ENCODE measurements at places on chromosomes 2 and 18.
A peak's percentile ranks its signal among the peaks of the same experiment; 100 is the strongest.

DNA sequence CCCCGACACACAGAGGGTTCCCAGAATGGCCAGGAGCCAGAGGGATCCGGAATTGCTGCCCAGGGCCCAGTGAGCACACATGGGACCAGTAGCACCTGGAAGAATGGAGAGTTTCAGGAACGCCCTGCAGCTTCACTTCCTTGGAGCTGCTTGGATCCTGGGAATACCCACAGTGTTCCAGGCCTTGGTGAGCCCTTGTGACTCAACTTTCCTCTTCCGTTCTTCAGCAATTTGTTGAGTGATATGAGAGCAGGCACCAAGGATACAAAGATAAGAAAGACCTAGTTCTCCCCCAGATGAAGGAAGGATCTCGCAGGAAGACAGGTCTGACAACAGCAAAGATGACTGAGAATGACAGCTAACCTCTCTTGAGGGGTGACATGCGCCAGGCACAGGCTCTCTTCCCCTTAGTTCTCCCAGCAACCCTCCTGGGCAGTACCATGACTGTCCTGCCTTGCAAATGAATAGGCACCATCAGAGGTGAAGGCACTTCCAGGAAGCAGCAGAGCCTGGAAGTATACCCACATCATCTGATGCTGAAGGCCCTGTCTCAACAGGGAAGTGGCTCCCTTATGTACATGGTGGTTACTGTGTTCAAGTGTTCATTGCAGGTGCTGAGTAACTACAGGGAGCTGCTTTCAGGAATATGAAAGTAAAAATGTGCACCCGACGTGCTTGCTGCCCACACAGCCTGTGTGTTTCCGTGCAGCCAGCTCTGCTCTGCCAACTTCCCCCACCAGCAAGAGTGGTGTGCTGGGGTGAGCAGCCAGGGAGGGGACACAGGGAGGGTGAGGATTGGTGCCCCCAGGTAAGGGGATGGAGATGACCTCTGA, 116.2 kb downstream of the STPG4 start:
- DNase-seq, result no peak

- no peak for DNase-seq
Observed at GRCh38 chr2:29397713-29398112, 282.5 kb downstream of the CLIP4 start.

DNA sequence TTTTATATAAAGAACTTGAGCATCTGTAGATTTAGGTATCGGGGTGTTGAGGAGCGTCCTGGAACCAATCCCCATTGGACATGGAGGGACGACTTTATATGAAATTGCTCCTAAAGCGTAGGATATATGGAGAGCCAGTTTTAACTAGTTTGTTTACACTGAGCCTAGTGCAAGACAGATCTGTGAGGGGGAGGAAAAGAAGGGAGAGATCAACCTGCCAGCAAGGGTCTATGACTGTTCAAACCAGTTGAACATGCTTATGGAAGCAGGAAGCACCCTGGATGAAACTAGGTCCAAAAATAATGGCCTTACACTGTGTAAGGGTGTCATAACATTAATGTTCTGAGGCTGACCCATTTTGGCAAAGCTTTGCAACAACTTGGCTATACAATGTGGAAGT, 34.0 kb upstream of the SLC40A1 start:
- DNase-seq, result no peak

DNA sequence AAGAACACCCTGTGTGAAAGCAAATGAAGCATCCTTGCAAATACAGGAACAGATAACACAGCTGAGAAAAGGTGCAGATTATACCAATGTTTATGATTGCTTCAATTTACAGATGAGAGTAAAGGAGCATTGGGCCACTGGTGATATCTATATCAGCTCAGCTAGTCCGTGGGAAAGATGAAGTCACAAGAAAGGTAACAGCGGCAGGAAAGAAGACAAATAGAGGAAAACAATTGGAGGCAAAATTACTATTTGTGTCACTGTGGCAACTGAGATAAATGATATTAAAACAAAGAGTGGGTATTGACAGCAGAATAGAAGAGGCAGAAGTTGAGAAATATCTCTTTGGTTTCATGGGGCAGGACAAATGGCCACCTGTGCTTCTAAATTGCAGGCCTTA, 121.2 kb upstream of the CAVIN2 start:
- DNase-seq, result no peak

- no peak for DNase-seq
Observed at GRCh38 chr2:143075711-143076110, 53.5 kb upstream of the ARHGAP15 start.

DNA sequence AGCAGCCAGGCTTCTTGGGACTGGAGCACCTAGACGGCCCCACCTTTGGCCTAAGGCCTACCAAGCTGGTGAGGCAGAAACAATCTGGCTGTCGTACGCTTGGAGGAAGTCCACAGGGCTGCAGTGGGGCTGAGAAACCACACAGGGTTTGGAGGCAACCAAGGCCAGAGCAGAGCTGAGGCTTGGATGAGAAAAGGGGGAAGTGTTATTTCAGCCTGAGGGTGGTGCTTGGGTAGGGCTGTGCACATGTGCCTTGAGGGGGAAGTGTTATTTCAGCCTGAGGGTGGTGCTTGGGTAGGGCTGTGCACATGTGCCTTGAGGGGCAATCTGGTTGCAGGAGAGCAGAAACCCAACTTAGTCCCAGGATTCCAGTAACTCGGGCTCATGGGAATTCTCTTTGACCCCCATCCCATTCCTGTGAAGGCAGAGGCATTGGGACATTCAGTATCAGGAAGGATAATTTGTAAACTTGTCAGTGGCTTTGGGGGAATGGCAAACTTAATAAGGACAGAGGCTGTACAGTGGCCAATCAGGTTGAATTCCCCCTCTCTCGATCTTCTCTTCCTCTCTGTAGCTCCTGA, 971 bp upstream of the FBXO41 start:
- no peak for DNase-seq

GRCh38 chr18:48693625-48694262, 154.9 kb downstream of the CTIF start:
- DNase-seq, result no peak

- peak; percentile 13 for DNase-seq
Observed at GRCh38 chr2:134375935-134376334, 122.1 kb downstream of the MGAT5 start.

DNA sequence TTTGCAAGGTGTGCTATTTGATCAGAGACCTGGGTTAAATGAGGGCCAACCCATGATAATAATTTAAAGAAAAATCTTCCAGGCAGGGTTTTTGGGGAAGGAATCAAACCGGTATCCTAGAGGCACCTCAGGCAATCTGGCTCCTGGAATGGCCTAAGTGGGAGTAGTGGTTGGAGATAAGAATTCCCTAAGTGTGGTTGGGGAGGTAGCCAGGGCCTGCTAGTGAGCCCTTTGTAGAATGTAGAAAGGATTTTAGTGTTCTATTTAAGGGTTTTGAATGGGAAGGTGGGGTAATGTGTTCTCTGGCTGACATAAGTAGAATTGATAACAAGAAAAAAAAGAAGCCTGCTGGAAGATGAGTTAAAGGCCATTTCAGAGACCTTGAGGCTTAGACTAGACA, 422.2 kb downstream of the XIRP2 start:
- DNase-seq, result no peak

GRCh38 chr2:121284463-121285449, at the start of gene TFCP2L1:
TFCP2L1 (minus strand) TSS chr2:121285202; CDS start chr2:121285109, 93 bp downstream.
- peak; percentile 68 for DNase-seq

- DNase-seq, result no peak
Observed at GRCh38 chr18:56351911-56352500, 286.4 kb downstream of the TXNL1 start.

- DNase-seq, result no peak
Observed at GRCh38 chr2:165417009-165417408, 52.5 kb upstream of the CSRNP3 start.

DNA sequence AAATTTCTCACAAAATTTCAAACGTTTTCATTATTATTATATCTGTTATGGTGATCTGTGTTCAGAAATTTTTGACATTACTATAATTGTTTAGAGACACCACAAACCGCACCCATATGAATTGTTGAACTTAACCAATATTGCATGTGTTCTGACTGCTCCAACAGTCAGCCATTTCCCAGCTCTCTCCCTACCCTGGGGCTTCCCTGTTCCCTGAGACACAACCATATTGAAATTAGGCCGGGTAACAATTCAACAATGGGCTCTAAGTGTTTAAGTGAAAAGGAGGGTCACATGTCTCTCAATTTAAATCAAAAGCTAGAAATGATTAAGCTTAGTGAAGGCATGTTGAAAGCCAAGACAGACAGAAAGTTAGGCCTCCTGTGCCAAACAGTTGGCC, 424.0 kb downstream of the DSC3 start:
- no peak for DNase-seq

GRCh38 chr2:68196120-68196716, 38.5 kb downstream of the PNO1 start:
- peak; percentile 17 for DNase-seq

GRCh38 chr2:36356990-36357846, 1.6 kb downstream of the CRIM1 start:
- DNase-seq, result peak; percentile 55

DNA sequence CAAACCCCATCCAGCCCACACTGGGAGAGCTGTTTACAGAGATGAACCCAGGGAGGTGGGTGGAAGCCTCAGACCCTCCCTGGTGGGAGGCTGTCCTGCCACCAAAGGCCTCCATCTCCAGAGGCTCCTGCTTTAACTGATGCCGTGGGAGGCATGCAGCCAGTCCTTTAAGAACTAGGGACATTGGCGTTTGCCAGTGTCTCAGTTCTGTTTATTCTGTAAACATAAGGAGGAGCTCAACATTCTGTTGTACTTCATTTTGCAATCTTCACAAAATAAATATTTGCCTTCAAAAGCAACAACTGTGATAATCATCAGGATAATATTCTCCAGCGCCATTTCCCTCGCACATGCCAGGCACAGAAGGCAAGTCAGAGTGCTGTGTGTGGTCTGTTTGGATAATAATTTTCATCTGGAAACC, 6.8 kb downstream of the EDAR start:
- DNase-seq, result no peak

DNA sequence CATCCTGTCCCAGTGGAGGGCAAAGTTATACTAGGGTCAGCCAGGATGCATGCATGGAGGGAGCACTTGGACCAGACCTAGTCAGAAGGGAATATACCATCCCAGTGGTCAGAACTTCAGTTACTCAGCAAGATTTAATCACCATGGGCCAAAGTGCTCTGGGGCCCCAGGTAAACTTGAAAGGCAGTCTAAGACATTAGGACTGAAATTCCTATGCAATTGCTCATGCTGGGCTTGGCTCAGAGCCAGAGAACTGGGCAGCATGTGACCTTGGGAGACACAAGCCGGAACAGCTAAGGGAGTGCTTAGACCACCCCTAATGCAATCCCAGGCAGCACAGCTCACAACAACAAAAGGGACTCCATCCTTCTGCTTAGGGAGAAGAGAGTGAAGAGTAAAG, 401.3 kb downstream of the KCNJ3 start:
- DNase-seq, result peak; percentile 55

- DNase-seq, result no peak
Observed at GRCh38 chr2:145025382-145025781, 505.5 kb upstream of the ZEB2 start.

- DNase-seq, result no peak
Observed at GRCh38 chr2:238024986-238025385, 35.8 kb upstream of the SCLY start.

DNA sequence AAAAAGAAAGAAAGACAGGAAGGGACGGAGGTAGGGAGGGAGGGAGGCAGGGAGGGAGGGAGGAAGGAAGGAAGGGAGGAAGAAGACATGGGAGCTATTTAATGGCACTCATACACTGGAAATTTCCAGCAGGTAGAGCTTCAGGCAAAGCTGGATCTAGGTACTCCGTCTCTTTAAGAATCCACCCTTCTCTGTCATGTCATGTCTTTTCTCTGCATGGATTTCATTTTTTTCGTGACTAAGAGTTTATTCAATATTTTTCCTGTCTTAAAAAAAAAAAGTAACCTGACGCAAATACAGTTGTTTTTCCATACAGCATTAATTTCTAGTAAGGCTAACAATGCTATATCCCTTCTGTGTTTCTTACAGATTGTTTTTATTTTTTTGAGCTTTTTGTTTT, 56.3 kb upstream of the MCFD2 start:
- DNase-seq, result no peak

- no peak for DNase-seq
Observed at GRCh38 chr2:132754867-132755472, 85.0 kb upstream of the LYPD1 start.

- DNase-seq, result no peak
Observed at GRCh38 chr2:217897816-217898806, 104.7 kb downstream of the TNS1 start.

DNA sequence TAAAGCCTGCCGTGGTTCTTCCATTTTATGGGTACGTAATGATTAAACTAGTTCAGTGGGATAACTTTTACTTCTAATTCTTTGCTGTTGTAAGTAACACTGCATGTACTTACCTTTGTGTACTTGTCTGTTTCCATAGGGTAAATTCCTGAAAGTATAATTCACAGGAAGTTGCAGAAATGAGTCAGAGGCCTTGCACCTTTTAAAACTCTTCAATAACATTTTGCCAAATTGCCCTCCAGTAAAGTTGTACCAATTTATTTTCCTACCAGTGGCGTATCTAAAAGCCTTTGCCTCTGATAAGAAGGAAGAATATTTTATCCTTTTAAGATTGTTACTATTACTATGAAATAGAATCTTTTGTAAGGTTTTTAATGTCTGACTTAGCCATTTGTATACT, 65.1 kb downstream of the CAB39 start:
- no peak for DNase-seq

- DNase-seq, result no peak
Observed at GRCh38 chr2:183179156-183179555, 54.9 kb downstream of the NUP35 start.

DNA sequence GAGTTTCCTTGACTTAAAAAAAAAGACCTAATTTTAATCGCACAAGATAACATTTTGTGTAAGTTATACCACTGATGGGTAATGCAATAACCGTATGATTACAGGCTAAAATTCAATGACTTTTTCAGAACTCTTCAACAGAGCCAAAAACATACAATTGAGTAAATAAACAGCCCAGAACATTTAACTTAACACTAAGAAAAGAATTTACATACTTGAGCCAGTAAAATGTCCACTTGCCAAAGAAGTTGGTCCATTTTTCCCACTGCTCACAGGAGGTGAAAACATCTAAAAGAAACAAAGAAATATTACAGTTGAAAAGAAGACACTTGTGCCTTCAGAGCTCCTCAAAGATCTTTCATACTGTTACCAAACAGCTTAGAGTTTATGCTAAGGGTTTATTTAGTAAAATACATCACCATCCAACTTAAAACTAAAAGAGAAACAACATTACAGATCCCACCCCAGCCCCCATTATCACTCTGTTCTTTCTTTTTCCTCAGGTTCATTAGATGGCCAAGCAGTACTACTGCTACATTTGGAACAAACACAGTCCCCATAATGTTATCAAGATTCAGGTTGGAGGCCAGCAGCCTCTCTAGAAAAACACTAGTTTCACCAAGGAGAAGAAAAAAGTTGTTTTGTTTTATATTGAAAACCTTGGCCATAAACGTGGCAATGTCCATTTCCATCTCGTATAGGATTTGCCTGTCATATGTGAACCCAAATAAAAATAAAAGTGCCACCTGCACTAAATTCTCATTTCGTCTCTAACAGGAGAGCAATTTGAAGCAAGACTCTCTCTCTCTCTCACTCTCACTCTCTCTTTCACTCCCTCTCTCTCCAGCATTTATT, 2.7 kb downstream of the TCF4 start:
- no peak for DNase-seq

GRCh38 chr2:125643128-125643527, 1012.8 kb upstream of the GYPC start:
- no peak for DNase-seq

- DNase-seq, result peak; percentile 70
Observed at GRCh38 chr18:7272311-7273049, 41.6 kb downstream of the LRRC30 start.
